ENCODE measurements at places on chromosomes 1 and 21.

DNA sequence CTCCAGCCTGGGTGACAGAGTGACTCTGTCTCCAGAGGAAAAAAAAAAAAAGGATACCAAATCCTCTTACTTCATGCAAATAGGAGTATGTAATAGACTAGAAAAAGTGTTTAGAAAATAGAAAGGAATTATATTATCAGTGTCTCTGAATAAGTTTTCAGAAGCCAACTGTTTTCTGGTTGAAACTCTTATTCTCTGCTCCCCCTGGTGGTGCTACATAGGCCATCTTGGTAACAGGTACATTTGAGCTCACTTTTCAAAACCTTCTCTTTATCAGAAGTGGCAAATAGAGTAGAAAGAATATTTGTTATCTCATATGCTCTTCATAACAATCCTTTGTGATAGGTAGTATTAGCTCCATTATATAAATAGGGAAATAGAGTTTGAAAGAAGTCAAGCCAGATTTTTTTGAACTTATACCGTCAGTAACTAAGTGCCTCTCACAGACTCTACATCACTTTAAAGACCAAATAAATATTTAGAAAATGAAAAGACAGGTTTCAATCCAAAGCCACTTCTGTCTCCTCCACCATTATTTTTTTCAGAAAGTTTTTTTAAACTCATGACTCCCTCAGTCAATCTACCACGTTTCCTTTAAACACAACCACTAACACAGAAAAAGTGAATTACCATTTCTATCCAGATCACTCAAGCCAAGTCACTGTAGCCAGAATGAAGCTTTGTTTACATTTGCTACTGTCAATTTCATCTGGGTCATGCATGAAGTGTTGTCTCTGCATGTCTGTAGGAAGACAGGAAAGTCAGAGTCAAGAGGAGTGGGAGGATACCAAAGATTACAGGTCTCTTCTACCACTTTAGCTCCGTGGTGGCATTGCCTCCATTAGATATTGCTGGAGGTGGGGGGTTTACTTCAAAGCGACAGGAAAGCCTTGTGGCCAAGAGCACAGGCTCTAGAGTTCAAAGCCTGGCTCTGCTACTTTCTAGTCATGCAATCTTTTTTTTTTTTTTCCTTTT lies 45.6 kb downstream of the IL23R start:
- DNase-seq = peak; percentile 26

DNA sequence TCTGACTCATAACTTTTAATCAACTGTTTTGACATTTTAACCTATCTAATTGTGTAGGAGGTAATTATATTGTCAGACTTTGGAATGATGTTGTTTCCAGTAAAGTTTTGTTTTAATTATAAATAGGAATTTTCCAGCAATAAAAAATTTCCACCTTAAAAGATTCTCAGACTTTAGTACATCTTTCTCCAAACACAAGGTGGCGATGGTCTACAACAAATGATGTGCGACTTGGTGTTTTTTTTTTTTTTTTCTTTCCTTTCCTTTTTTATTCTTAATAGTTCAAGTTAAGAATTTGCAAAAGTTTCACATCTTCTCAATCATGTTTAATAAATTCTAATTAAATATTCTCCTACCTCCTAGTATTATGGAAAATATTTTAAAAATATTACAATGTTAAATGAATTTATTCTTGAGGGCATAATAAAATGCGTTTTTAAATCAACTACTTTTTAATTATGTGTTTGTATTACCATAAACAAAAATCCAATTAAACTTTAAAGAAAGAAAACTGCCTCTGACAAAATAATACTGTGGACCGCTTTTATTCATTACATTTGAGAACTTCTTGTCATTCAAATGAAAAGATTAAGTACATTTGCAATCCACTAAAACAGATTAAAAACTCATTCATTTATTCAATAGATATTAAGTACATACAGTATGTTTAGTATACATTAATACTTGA lies 4.4 kb upstream of the ADAMTS1 start:
- no peak for DNase-seq

DNA sequence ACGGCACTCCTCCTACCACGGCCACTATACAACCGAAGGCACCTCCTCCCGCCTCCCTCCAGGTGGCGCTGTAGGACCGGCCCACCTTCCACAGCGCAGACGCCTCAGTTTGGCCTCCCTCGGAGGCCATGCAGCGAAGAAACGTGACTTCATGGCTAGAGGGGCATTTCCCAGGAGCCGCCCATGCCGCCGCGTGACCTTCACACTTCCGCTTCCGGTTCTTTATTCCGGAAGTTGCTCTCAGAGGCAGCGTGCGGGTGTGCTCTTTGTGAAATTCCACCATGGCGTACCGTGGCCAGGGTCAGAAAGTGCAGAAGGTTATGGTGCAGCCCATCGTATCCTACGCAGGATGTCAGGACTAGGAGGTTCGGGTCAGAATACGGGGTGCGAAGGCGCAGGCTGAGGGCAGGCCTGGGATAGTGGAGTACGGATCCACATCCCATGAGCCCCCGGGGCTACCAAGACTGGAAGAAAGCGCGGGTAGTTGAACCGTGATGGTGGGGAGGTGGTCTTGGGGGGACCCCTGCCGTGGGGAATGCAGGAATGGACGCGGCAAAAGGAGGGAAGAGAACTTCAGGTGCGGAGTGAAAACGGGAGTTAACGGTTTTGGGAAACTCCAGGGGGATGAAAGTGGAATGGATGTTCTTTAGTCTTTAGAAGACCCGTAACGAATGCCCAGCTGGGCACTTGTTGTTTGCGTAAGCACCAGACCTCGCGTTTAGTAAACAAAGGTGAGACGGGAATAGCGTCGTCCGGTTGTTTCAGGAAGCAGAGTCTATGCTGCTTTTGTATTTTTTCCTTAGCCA lies at the start of gene SNRPE:
Gene SNRPE (plus strand): TSS at position 221 of the 806 bp plus-strand sequence. CDS start 61 bp downstream, at position 282.
- DNase-seq = peak; percentile 93

GRCh38 chr21:41861987-41862386 lies 17.2 kb downstream of the PRDM15 start:
- no peak for DNase-seq

- no peak for DNase-seq
These were observed 126.2 kb upstream of the COL6A1 start for GRCh38 chr21:45855248-45855811.

GRCh38 chr1:212507369-212507768 lies 74.6 kb downstream of the NENF start:
- no peak for DNase-seq

DNA sequence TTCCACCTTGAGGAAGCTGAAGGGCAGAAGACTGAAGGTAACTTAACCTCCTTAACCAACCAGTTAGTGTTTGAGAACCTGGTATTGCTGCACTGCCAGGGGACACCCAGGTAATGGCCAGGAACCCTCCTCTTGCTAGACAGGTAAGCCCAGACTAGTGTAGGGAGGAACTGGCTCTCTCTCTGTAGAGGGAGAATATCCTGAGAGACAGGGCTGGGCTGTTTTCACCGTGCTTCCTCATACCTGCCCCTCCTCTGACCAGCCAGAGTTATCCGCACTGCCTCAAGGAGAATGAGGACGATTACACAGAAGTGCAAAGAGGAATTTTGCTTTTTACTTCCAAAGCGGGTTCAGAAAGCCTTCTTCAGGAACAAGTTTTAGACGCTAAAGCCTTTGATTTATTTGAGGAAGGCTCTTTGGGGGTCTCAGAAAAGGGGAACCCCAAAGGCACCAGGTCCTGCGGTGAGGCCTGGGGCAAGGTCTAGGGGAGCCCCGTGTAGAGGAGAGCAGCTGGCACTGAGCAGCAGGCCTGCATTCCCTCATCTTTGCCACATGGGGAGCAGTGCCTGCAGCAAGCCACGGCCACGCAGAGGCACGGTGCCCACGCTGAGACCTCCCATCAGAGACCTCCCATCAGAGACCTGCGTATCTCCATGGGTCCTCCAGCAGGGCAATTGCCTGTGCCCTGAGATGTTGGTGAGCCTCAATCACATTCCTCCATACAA lies 13.5 kb downstream of the GNG4 start:
- no peak for DNase-seq

GRCh38 chr1:2158272-2158671 lies 36.3 kb downstream of the FAAP20 start:
- no peak for DNase-seq

GRCh38 chr1:81731989-81732388 lies 68.7 kb upstream of the ADGRL2 start:
- DNase-seq = no peak

GRCh38 chr1:53987880-53988279 lies 30.1 kb downstream of the LDLRAD1 start:
- no peak for DNase-seq

DNA sequence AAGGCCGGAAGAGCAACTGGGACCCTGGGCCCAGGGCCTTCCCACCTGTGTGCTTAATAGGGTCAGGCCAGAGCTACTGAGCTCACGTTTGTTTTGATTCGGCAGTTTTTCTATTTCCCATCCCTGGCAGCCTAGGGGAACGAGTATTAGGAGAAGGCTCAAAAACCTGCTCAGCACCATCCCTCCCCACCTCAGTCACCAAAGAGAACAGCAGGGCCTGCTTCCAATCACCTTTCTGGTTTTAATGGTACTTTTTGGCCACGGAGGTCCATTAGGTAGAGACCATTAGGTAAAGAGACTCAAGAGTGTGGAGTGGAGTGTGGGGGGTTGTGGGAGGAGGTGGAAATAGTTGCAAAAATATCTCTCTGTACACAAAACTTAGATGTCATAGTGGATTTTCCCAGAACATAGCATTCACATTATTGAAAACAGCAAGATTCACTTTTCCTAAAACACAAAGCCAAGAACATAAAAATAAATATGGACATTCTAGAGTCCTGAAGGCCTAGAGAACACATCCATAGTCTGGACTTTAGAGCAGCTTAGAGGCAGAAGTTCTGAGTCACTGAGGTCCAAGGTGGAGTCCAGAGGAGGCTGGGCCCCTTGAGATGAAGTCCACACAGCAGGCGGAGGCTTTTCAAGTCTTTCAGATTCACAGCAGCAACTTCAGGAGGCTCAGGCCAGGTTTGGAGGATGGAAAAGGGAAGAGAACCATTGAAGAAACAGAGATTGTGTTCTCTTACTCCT lies 19.5 kb downstream of the NUAK2 start:
- DNase-seq = no peak

GRCh38 chr1:19622204-19622603 lies 21.9 kb upstream of the NBL1 start:
- DNase-seq = no peak

DNA sequence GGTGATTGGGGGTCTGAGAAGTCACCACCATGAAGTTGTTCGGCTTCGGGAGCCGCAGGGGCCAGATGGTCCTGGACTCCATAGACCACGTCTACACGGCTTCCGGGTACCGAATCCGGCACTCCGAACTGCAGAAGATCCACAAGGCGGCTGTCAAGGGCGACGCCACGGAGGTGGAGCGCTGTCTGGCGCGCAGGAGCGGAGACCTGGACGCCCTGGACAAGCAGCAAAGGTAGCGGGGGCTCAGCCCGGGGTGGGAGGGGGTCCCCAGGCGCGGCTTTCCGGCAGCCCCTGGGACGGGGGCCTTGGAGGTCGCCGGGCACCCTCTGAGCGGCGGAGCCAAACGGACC lies 146.5 kb downstream of the LIPI start:
- no peak for DNase-seq

- DNase-seq = peak; percentile 34
These were observed 9.8 kb upstream of the TSPAN2 start for GRCh38 chr1:115098979-115099692.

DNA sequence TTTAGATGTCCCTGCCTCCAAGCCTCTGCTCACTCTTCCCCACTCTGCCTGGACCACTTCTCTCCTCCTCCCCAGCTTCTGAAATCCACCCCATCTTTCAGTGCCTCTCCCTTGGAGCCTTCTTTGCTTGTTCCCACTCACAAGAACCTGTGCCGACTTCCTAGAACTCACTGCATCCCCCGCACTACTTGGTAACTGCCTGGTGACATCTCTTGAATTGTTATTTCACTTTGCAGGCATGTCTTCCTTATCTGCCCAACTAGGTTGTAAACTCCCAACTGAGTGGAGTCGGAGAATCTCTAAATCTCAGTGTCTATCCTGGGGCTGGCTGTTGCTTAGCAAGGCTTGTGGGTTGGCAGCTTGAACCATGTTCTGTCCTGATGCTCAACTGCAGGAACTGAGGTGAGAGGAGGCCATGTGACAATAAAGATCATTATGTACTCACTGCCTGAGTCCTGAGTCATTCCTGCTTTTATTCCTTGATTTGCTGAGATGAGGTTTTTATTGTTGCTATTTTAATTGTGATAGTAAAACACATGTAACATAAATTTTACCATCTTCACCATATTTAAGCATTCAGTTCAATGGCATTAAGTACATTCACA lies 3.9 kb downstream of the KPRP start:
- no peak for DNase-seq

- DNase-seq = no peak
These were observed 329.3 kb downstream of the BARHL2 start for GRCh38 chr1:90387805-90388204.

DNA sequence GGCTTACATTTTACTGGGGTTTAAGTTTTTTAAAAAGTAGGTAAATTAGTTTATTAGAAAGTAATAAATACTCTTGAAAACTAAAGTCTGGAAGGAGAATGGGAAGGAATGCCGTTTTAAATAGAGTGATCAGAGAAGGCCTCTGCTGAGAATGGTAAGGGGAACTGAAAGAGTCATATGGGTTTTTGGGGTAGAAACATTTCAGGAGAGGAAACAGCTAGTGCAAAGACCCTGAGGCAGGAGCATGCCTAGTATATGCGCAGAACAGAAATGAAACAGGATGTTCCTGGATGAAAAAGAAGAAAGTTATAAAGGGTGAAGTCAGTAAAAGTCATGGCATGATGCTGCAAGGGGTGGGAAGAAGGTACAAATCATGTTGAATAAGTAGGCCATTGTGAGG lies 38.9 kb downstream of the ZC3H11B start:
- DNase-seq = no peak
